ENCODE measurements at places on chromosomes 7 and 10. TPM values are rescaled to one million over a fixed set of nuclear protein-coding genes. Genes with fewer than 3 reads are reported as not detected.

DNA sequence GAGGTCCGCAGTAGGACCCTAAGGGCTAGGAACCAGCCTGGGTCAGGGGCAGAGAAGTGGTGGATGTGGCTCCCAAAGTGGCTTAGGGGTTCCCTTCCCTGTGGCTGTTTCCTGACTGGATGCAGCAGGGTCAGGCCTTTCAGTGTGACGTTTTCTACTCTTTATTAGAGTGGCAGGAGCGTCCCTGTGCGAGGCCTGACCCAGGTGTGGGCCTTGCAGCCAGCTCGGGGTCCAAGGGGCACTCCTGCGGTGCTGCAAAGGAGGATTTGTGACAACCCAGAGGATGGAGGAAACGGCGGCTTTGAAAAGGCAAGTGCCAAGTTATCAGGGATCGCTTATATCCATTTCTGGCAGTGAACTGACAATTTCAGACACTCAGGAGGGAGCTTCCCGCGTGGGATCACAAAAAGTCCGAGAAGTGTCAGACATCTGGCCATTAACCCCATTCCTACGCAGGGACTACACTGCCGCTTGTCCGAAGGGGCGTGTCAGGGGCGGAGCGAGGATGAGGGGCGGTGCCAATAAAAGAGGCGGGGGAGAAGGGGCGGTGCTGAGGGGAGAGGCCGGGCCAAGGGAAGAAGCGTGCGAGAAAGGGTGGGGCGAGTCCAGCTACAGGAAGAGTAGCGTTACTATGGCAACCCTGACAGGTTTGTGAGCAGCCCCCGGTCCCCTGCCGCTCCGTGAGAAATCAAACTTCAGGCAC, 98.8 kb upstream of the ZNF722 start:
- peak; percentile 83 for DNase-seq

GRCh38 chr7:141220263-141220880, 146.5 kb downstream of the TMEM178B start:
- no peak for DNase-seq

GRCh38 chr10:10780746-10781145, 236.9 kb upstream of the CELF2 start:
- DNase-seq: no peak

EGR2 gene
- 1.3 TPM for polyA plus RNA-seq
